Muscle of arm (tissue), 14 donors: ENCODE measurements at places on chromosomes 4 and X. TPM values are rescaled to one million over a fixed set of nuclear protein-coding genes. Genes with fewer than 3 reads are reported as not detected.

TRIM61 gene
- polyA plus RNA-seq = 2.8 TPM

GRCh38 chr4:91904556-91904955 lies 399.2 kb upstream of the GRID2 start:
- no peak for DNase-seq

DNA sequence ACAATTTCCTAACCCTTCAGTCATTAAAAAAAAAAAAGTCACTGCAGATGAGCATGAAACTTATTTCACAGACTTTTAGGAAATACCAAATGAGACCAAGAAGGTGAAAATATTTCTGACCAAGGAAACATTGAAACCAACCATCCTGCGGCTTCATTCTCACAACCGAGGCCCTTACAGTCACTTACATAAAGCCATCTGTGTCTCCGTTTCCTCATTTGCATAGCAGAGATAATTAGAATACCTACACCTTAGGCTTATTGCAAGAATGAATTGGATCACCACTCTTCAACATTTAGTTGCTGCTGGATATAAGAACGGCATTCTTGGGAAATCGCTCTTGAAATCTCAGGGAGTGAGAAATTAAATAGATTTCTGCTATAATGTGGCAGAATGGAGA lies 356.2 kb downstream of the HS3ST1 start:
- DNase-seq = no peak

IBSP gene
- 0.11 TPM for polyA plus RNA-seq

- DNase-seq = peak; percentile 14
These were observed 37.7 kb upstream of the SLC16A2 start for GRCh38 chrX:74383611-74384010.

TMEM154 gene
- polyA plus RNA-seq = not detected

MID1IP1 gene
- 10.1 TPM for polyA plus RNA-seq

ABCG2 gene
- 5.2 TPM for polyA plus RNA-seq
